Left kidney (tissue), 8 donors: ENCODE measurements at places on chromosomes 6 and 20. TPM values are rescaled to one million over a fixed set of nuclear protein-coding genes. Genes with fewer than 3 reads are reported as not detected.

- no peak for DNase-seq
Measured at GRCh38 chr6:3529232-3529631, 72.4 kb upstream of the SLC22A23 start.

DNA sequence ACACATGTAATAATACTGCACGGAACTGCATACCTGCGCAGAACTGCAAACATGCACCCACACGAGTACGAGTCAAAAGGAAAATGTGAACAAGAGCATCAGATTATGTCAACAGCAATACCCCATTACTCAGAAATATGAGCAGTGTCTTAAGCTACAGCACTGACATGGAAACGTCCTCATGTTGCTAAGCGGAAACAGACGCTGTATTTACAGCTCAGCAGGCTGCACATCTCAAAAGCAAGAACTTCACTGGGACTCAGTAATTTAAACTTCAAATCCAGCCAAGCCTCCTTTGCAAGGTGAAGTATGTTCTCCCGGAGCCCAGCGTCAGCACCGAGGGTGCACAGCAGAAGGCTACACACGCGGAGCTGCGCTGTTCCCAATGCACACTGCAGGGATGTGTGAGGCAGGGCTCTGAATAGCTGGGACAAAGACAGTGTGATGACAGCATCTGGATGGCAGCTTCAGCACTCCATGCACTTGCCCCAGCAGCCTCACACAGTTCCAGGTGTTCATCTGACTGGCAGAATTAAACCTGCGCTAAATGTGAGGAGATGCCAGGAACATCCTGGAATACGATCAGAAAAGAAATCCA is 202.8 kb downstream of the WDR27 start:
- no peak for DNase-seq

- DNase-seq, result no peak
Measured at GRCh38 chr6:80478030-80478429, 371.6 kb downstream of the BCKDHB start.

DNA sequence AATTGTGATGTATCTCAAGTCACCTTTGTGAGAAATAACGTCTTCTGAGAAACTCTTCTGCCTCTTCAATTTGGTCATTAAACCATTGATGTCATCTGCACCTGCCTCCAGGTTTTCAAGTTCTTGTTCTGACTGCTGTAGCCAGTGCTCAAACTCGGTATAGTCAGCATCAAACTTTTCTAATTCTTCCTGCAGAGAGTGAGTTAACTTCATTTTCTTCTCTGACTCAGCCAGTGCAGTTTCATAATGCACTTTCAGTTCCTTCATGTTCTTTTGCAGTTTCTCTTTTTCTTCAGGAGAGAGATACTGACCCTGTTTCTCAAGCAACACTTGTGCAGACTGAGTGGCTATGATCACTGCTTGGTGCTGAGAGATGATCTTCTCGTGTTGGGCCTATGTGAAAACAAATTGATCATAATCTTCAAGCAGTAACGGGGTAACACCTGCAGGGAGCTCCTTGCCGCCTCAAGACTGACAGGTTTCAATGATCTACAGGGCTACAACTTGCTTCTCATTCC is 48.8 kb downstream of the DST start:
- no peak for DNase-seq

- no peak for DNase-seq
Measured at GRCh38 chr20:20499439-20499838, 131.5 kb downstream of the INSM1 start.

GRCh38 chr20:31705598-31706597 is 16.8 kb downstream of the BCL2L1 start:
- no peak for DNase-seq

DNA sequence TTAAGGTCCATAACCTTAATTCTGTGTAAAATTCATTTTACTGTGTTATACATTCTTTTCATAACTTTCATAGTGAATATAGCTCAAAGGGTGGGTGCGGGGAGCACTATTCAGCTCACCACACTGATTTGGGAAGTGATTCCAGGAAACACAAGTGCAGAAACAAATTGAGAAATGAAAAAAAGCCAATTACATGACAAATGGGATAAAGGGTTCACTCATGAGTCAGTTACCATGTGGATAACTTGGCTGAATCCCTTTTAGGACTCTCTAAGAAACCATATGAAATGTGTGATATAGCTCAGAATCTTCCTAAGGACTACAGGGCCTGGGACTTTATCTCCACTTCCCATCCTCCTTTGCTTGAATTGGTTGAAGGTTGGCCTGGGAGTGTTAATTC is 3.1 kb upstream of the BTN2A1 start:
- DNase-seq, result no peak

DNA sequence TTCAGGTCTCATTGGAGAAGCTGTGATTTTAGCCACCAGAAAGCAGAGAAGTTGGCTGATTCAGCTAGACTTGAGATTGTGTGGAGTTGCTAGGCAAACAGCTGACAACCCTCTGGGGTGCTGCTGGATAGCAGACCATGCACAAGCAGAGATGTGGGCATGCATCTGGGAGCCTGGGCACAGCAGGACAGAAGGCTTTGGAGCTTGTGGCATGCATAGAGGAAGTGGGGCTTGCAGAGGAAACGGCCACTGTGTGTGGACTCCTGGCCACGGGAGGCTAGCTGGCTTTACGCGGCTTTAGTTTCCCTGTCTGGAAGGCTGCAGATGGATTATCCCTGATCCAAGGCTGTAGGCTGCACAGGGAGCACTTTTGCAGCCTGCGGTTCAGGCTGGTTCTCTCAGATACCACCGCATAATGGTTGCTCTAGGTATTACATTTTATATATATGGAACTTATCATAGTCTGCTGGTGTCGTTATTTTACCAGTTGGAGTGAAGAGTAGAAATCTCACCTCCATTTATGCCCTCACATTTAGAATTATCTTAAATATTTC is 10.4 kb downstream of the ZNF831 start:
- no peak for DNase-seq

DNA sequence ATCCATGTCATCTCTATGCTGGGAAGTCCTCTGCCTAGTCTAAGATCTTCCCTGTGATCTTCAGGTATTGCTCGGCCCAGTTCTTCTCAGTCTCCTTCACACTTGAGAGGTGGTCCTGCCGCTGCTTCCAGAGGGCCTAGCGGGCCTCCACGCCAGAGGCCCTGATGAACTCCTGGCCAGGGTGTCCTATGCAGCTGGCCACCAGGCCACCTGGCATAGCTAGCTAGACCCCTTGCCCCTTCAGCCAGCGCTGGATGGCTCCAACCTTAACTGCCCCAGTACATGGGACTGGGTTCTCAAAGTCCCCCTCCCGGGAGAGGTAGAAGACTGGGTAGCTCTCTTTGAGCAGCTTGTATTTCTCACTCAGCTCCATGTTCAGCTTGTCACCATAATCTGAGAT is 81.1 kb downstream of the ZFP64 start:
- no peak for DNase-seq

- no peak for DNase-seq
Measured at GRCh38 chr6:110348961-110349690, 9.0 kb downstream of the METTL24 start.

- no peak for DNase-seq
Measured at GRCh38 chr6:27838945-27839625, 73.1 kb downstream of the OR2B2 start.

- no peak for DNase-seq
Measured at GRCh38 chr6:14944593-14944992, 301.3 kb upstream of the JARID2 start.

DNA sequence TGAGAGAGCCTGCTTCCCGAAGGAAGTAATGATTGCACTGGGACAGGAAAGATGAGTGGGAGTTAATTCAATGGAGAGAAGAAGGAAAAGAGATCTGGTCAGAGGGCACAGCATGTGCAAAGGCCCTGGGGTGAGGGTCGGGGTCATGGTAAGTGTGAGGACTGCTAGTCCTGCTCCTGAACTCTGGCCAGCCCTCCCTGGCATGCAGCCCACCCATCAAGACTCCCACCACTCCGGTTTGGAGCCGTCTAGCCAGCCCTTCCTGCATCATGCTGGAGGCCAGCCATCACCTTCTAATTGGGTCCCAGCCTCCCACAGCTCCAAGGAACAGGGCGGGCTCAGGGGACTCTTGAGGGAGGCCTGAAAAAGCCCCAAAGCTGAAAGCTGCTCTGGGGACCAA is 42.1 kb downstream of the SRSF3 start:
- DNase-seq, result no peak

- no peak for DNase-seq
Measured at GRCh38 chr6:104957301-104958177, 632 bp downstream of the LIN28B start.

GRCh38 chr20:14711652-14712051 is 374.2 kb upstream of the FLRT3 start:
- DNase-seq, result no peak

OR2J3 gene
- not detected for polyA plus RNA-seq

RAMACL gene
- polyA plus RNA-seq, result 0.40 TPM

HSPA1A gene
- polyA plus RNA-seq, result 72.3 TPM

KIAA1755 gene
- polyA plus RNA-seq, result 2.1 TPM

PREX1 gene
- polyA plus RNA-seq, result 11.7 TPM

ADAM33 gene
- polyA plus RNA-seq, result 9.1 TPM
